ENCODE measurements at places on chromosomes 6 and 20.

DNA sequence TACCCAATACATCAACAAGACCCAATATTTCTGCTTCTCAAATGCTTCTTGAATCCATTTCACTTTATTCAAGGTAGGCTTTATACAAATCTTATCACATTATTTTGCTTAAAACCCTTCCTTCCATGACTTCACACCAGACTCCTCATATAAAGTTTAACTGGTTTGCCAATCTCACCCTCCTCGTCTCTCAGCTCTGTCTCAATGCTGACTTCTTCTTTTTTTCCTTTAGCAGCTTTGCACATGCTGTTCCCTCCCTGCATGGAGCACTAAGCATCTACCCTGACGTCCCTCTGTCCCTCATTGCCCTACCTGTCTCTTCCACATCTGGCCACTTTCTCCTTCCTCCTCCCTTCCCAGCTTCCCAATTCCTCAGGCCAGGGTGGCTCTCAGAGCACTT lies 31.4 kb downstream of the KCNK17 start:
- DNase-seq = no peak

- no peak for DNase-seq
These were observed 548 bp downstream of the GNL1 start for GRCh38 chr6:30555816-30556065.

DNA sequence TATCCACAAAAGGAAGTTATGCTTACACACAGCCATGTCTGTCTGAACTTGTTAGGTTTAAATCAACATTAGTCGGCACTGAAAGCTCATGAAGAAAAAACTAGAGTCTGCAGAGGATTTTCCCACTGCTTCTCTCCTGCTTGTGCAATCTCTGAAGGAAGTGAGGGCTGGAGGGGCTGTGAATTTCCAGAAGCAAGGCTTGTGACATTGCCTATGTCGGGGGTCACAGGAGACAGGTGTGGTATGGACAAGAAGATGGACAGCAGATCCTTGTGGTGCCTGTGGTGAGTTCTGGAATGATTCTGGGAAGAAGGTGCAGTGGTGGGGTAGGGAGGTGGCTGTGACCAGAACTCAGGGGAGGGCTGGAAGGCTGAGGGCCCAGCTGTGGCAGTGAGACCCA lies 84.3 kb upstream of the TRAF3IP2 start:
- DNase-seq = no peak

DNA sequence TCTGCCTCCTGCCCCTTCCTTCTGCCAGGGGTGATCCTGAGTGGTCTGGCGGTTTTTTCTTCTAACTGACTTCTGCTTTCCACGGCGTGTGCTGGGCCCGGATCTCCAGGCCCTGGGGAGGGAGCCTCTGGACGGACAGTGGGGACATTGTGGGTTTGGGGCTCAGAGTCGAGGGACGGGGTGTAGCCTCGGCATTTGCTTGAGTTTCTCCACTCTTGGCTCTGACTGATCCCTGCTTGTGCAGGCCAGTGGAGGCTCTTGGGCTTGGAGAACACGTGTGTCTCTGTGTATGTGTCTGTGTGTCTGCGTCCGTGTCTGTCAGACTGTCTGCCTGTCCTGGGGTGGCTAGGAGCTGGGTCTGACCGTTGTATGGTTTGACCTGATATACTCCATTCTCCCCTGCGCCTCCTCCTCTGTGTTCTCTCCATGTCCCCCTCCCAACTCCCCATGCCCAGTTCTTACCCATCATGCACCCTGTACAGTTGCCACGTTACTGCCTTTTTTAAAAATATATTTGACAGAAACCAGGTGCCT lies 10.2 kb downstream of the SLC29A1 start:
- no peak for DNase-seq

GRCh38 chr20:48563191-48563870 lies 264.5 kb downstream of the PREX1 start:
- DNase-seq = no peak

DNA sequence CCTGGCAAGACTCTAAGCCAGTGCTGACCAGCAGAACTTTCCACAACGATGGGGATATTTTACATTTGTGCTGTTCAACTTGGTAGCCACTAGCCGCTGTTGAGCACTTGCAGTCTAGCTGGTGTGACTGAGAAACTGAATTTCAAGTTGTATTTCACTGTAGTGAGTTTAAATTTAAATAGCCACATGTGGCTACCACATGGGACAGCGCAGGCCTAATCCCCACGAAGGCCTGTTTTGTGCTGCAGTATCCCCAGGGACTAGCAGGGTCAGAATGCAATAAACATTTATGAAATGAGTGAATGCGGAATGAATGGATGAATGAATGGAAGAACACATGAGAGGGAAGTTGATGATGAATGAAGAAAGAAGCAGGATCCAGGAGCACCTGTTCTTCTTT lies 115.8 kb downstream of the TRERF1 start:
- no peak for DNase-seq

GRCh38 chr6:32096394-32097258 lies 12.5 kb downstream of the TNXB start:
- DNase-seq = no peak

DNA sequence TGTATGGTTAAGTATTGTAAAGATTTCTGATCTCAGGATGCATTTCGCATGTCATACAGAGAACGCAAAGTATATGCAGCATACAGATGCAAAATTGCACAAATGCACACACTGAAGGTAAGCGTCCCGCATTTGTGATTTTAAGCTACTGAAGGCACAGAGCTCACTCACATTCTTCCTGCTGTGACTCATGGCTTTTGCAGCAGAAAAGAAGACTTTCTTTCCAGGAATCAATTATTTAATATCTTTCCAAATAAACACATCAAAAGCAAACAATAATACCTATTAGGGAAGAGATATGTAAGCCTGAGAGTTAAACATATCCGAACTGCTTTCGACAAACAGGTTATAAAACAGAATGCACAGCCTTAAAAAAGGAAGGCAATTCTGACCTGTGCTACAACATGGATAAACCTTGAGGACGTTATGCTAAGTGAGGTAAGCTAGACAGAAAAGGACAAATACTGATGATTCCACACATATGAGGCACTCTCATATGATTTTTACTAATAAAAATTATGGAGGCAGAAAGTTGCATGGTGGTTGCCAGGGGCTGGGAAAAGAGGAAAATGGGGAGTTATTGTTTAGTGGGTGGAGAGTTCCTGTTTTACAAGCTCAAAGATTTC lies 109.0 kb downstream of the TFAP2A start:
- no peak for DNase-seq

GRCh38 chr6:26311385-26312095 lies 53.5 kb upstream of the BTN3A2 start:
- DNase-seq = no peak

- DNase-seq = no peak
These were observed 38.0 kb downstream of the RCAN2 start for GRCh38 chr6:46453216-46453615.

DNA sequence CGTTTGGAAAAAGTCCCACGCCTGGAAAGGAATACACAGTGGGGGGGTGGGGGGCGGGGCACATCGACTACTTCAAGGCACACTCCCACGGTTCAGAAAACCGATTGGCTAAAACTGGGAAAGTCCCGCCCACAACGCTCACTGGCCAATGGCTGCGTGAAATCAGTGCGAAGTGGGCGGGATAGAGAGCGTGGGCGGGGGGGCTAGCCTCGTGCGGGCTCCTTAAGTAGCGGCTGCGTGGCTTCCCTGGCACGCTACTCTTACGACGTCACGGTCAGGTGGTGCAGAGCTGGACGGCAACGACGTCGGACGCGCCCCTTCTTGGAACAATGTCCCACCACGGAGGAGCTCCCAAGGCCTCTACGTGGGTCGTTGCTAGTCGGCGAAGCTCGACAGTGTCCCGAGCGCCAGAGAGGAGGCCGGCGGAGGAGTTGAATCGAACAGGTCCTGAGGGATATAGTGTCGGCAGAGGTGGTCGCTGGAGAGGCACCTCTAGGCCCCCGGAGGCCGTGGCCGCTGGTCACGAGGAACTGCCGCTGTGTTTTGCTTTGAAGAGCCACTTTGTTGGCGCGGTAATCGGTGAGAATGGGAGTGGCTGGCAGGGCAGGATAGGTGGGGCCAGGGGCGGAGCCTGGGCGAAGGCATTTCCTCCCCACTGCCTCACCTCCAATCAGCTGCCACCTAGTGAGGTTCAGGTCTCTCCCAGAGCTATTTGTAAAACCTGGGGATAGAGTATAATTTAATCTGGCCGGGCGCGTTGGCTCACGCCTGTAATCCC lies at the start of gene DDX43:
Gene DDX43 (plus strand): TSS at position 252 of the 778 bp plus-strand sequence. CDS start 78 bp downstream, at position 330.
- no peak for DNase-seq

- no peak for DNase-seq
These were observed 39.2 kb upstream of the MMS22L start for GRCh38 chr6:97322226-97322625.

- no peak for DNase-seq
These were observed 4.9 kb upstream of the UQCC2 start for GRCh38 chr6:33716379-33716778.

DNA sequence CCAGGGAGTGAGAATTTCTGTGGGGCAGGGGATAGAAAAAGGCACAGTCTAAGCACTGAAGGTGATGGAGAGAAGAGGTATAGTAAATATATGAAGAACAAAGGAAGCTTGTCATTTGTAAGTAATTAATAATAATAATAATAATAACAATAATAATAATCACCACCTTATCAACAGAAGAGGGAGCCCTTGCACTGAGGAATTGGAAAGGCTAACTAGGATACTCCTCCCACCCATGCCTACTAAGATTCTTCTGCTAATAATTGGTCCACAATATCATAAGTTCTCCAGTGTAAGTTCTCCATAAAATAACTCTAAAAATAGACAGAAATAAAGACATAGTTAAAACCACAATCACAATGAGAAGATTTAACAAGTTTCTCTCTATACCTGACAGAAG lies 912 bp upstream of the OR12D3 start:
- no peak for DNase-seq

DNA sequence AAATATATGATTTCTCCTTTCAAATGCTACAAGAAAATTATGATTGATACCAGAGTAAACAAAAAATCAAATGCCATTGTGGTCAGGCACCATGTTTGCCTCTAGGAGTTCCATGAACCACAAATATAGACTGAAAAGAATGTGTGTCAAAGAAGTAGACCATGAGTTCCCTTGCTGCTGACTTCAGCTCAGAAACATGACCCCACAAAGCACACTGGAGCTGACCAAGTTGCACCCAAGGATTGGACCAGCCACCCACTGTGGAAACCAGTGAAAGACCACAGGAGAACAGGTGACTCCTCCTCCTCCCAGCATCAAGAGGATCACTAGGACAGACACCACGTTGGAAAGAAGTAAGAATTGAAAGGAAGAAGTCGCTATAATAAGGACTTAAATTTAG lies 90.8 kb upstream of the TENT5A start:
- DNase-seq = no peak
